ENCODE measurements at places on chromosomes 7 and 10.

GRCh38 chr10:34280599-34281374, 534.3 kb downstream of the PARD3 start:
- no peak for DNase-seq

- no peak for DNase-seq
Observed at GRCh38 chr7:149728491-149729375, 44.7 kb downstream of the ZNF467 start.

GRCh38 chr10:111360260-111360925, 283.6 kb downstream of the ADRA2A start:
- no peak for DNase-seq

DNA sequence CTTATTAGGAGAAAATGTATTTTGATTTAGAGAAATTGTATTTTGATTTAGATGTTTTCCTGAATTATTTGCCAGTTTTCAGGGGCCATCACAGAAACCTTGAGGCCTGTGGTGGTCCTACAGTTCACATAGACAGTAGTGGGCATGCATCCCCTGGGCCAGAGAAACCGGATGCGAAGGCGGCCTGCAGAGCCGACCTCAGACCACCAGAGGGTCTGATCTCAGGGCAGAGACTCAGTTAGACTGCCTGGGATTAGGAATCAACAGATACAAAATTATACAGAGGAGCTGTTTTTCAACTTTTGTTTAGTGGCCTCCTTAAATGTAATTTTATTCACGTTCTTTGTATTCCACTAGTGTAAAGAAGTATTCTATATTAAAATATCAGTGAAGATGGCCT, 158.4 kb downstream of the PAXIP1 start:
- DNase-seq, result no peak

DNA sequence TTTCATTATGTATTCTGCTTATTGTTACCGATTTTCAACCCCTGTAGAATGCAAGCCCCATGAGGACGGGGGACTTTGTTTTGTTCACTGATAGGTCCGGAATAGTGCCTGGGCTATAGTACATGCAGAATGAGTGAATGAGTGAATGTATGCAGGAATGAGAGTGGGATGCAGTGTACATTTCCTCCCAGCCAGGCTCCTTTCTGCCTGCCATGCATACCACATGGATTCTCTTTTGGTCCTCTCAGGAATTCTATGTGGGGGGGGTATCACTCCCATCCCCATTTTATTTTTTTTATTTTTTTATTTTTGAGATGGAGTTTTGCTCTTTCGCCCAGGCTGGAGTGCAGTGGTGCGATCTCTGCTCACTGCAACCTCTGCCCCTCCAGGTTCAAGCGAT, 16.7 kb downstream of the TRIM56 start:
- DNase-seq, result no peak

All from effector memory CD4-positive, alpha-beta T cell (primary cell).